RKO (cell line): ENCODE measurements at places on chromosomes 2 and 18.
A peak's percentile ranks its signal among the peaks of the same experiment; 100 is the strongest.

DNA sequence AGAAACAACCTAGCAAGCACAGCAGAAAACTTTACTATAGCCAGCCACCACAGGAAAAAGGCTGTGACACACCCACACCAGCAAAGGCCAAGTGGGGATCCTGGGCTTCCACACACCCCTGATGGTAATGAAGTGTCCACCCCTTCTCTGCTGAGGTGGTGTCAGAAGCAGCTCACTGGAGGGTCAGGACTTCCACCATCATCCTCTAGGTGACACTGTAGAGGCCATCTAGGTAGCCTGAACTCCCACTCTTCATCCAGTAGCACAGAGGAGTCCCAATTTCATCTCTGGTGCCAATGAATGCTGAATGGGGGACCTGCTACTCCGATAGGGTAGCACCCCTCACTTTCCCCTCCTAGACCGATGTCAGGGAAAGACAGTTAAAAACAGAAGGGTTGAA is 1544.4 kb downstream of the LRP1B start:
- peak; percentile 58 for DNase-seq

DNA sequence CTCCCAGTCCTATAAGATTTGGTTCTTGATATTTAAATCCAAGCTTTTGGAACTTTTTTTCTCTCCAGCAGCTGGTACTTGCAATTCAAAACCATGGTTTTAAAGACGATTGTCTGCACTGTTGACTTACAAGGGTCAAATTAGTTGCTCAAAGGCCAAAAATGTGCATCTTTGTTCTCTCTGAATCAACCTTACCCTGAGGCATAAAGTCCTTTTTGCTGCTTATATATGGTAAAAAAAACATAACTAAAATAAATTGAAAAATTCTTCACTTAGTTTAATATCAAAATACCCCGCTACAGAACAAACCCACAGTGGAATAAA is 592.7 kb downstream of the XIRP2 start:
- no peak for DNase-seq

- DNase-seq = no peak
Observed at GRCh38 chr2:145304501-145304900, 784.6 kb upstream of the ZEB2 start.

- DNase-seq = no peak
Observed at GRCh38 chr2:221571551-221572218, 419 bp downstream of the EPHA4 start.

- no peak for DNase-seq
Observed at GRCh38 chr18:57025540-57025939, 121.3 kb upstream of the BOD1L2 start.

DNA sequence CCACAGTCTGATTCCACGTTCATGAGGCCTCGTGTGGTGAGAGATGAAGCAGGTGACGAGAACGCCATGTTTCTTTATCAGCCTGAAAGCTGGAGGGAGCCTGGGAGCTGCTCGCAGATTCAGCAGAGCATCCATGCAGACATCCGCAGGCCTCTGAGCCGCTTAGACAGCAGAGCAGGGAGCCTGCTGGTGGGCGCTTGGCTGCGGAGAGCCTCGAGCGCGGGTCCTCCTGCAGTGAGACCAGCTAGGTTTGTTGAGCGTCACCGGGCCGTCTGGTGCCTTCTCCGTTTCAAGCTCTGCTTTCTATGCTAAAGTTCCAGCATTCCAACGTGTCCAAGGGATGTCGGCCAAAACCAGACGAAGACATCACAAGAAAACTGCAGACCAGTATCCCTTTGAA is 27.6 kb downstream of the CTDP1 start:
- DNase-seq = no peak

GRCh38 chr2:227615906-227616305 is 1.3 kb upstream of the SCYGR3 start:
- no peak for DNase-seq

- DNase-seq = peak; percentile 33
Observed at GRCh38 chr2:70344195-70344594, 42.3 kb upstream of the FAM136A start.
